ENCODE measurements at places on chromosomes 3 and 15.

DNA sequence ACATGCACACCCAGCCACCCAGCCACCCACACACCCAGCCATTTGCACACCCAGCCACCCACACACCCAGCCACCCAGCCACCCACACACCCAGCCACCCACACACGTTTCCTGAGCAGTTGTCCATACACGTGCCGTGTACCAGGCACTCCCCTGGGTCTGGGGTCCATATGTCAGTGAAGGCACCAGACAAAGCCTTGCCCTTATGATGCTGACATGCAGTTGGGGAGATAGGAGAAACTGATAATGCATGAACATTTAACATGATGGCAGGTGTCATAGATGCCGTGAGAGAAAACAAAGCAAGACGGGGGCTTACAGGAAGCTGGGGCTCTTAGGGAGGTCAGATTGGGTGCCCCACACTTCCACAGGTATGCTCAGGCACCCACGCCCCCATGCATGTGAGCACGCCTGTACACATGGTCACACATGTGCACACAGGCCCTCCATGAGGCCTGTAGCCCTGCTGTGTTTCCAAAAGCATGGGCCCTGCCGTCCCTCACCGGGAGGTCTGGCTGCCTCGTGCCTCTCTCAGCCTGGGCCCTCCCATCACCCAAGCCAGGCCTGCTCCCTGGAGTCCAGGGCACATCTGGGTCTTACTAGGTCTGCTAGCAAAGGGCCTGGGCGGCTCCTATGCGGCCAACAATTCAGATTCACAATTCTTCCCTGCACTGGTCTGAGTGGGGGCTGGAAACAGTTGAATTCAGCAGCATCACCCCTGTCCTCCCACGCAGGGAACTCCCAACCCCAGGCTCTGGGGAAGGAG, 3.6 kb upstream of the DNAJB8 start:
- DNase-seq: no peak

DNA sequence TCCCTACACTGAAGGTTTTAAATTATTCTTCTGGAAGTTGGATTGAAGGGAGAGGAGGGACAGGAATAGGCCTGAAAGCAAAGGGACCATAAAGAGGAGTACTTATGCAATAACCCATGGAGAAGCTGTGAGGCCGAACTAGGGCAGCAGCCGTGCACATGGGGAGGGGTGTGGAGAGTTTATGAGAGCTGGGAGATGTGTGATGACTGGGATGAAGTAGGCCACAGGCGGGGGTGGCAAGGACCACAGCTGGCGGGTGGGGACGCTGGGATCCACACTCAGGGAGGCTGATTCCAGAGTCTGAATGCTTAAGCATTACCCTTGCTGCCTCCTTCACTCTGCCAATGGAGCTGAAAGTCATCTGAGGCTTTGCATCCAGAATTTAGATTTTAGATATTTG, 123.8 kb downstream of the ARNT2 start:
- DNase-seq: peak; percentile 55

GRCh38 chr3:122689587-122689986, 8.9 kb downstream of the PARP14 start:
- no peak for DNase-seq

DNA sequence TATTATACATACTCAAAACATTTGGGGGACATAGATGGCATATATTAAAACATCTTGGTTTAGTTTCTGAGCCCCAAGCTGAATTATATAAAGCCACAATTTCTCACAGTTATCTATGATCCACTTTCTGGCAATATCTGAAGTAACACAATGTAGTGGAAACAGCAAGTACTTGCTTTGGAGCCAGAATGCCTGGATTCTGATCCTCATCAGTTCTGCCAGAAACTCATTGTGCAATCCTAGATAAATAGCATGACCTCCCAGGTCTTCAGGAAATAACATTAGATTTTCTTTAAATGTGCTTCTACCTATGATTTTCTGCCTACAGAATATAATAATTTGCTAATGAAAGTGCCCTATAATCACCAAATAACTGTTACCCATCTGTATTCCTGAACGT, 544.9 kb downstream of the NAALADL2 start:
- DNase-seq: no peak

All from posterior cingulate gyrus (tissue), 11 donors.